ENCODE measurements at places on chromosomes 1 and 21.

- no peak for DNase-seq
These were observed 10.7 kb downstream of the TUT4 start for GRCh38 chr1:52542085-52542688.

DNA sequence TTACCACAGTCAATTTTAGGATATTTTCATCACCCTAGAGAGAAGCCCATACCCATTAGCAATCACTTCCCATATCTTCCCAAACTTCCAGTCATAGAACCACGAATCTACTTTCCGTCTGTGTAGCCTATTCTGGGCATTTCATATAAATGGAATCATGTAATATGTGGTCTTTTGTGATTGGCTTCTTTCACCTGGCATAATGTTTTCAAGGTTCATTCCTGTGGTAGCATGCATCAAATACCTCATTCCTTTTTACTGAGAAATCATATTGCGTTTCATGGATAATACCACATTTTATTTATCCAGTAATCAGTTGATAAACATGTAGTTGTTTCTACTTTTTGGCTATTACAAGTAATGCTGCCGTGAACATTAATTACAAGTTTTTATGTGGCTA lies 21.5 kb downstream of the DESI2 start:
- no peak for DNase-seq

DNA sequence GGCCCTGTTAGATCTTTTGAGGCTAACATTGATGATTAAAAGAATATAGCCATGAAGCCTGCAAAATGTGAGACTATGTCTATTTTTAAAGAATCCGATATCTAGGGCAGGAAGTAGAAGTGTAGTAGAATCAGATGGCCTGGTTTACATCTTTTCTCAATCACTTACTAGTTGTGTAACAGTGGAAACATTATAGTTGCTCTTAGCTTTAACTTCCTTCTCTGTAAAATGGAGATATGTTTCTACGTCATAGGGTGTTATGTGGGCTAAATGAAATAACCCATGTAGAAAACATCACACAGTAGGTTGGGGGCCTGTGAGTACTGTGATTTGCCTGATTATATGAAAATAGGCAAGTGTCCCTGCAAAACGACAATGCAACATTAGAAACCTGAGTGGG lies 4.4 kb upstream of the IGFN1 start:
- no peak for DNase-seq

- no peak for DNase-seq
These were observed 107.2 kb downstream of the ARHGEF10L start for GRCh38 chr1:17646444-17647280.

- no peak for DNase-seq
These were observed 64.2 kb downstream of the SERINC2 start for GRCh38 chr1:31476891-31477846.

GRCh38 chr1:4485398-4485797 lies 169.0 kb upstream of the AJAP1 start:
- DNase-seq: no peak

DNA sequence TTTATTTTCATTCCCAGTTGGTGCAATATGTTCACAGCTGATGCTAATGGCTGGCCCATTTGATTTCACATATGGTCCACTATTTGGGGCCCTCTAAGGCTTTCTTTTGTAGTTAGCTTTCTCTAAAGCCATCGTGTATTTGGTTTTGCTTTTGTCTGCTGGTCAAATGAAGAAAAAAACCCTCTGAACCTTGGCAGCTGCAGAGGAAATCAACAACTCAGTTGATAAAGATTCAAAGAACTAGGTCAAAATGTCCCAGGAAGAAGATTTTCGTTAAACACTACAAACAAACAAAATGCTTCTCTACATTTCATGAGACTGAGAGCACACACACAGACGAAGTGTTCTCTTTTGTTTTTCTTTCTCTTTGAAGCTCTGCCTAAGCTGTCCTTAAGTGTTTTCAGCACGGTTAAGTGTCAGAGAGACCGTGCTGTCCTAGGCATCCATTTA lies 655.0 kb downstream of the RWDD3 start:
- DNase-seq: no peak

- no peak for DNase-seq
These were observed 27.5 kb downstream of the EDN2 start for GRCh38 chr1:41456847-41457540.

- DNase-seq: no peak
These were observed 183.1 kb downstream of the ATG4C start for GRCh38 chr1:62967031-62967430.

- DNase-seq: no peak
These were observed 37.4 kb downstream of the XCL1 start for GRCh38 chr1:168613691-168614231.

- no peak for DNase-seq
These were observed 14.7 kb downstream of the LDLRAD1 start for GRCh38 chr1:54003249-54003646.

- DNase-seq: no peak
These were observed 64.0 kb downstream of the ABCA4 start for GRCh38 chr1:94056996-94057395.

DNA sequence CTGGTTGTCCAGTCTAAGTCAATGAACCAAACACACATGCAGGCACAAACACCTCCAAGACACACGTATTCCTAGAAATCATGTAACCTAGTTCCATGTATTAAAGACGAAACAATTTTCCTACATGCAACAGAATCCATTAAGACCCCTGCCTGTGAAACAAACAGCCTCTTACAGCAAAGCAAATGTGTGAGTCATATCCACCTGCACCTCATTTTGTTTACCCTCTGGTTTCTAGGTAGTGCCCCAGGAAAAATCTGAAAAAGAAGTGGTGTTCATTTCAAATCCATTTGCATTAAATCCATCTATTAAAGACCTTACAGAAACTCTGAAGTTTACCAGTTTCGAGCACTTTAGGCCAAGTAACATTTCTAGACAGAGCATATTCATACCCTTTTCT lies 74.1 kb downstream of the VCAM1 start:
- DNase-seq: no peak
